ENCODE measurements at places on chromosomes 11 and 22. TPM values are rescaled to one million over a fixed set of nuclear protein-coding genes. Genes with fewer than 3 reads are reported as not detected.

Gene CD248
- polyA plus RNA-seq = 5.6 TPM

DNA sequence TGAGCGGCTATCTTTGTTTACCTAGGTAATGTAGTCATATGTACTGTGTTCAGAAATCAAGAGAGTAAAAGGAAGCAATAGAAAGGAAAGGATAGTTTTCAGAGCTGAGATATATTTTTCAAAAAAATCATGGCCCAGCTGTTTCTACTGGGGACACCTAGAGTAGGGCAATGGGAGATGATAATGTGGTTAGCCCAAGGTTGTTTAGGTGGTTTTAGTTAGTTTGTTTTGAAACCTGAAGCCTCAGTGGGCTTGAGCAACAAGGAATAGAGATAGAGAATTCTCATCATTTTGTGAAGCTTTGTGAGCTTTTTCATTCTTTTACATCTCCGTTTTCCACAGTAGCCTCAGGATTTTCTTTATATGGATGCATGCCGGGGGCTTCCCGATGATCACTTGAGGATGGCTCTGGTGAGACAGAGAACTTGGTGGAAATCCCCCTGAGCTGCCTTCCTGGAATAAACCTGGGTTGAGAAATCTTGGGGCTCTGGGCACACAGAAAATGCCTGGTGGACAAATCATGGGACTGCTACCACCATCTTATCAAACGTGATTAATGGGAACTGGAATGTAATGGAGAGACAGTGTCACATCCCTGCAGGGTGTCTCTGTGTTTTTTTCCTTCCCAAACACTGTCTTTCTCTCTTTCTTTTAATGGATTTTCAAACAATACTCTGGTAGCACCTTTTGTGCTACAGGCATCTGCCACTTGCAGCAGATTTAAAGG is 49.0 kb downstream of the ARHGAP42 start:
- no peak for DNase-seq

DNA sequence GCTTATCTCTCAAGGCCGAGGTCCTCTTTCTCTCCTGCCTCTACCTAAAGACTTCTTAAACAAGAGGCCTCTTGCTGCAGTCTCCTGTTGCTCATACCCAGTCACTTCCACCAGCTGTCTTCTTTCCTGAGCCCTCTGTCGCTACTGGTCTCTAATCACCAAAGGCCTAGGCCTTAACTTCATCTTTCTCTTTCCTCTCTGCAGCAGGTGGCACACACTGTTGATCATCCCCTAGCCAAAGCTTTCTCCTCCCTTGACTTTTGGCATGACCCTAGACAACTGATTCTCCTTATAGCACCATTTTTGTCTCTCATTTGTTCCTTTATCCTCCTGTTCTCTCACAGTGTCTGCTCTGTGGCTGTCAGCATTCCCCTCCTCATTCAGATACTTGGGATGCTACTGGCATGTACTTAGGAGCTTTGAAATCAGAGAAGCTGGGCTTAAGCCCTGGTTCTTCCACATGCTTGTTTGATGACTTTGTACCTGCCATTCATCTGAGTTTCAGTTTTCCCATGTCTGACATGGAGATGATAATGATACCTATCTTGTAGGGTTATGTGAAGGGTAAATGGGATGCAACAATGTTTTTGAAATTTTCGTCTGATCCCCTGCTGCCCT is 22.4 kb downstream of the ENDOD1 start:
- DNase-seq = no peak

Gene OR5B21
- not detected for polyA plus RNA-seq

GRCh38 chr11:111206472-111206871 is 39.1 kb upstream of the POU2AF2 start:
- DNase-seq = no peak
